Left forelimb (tissue), 1 donor: ENCODE measurements at places on chromosomes 11 and 22.

DNA sequence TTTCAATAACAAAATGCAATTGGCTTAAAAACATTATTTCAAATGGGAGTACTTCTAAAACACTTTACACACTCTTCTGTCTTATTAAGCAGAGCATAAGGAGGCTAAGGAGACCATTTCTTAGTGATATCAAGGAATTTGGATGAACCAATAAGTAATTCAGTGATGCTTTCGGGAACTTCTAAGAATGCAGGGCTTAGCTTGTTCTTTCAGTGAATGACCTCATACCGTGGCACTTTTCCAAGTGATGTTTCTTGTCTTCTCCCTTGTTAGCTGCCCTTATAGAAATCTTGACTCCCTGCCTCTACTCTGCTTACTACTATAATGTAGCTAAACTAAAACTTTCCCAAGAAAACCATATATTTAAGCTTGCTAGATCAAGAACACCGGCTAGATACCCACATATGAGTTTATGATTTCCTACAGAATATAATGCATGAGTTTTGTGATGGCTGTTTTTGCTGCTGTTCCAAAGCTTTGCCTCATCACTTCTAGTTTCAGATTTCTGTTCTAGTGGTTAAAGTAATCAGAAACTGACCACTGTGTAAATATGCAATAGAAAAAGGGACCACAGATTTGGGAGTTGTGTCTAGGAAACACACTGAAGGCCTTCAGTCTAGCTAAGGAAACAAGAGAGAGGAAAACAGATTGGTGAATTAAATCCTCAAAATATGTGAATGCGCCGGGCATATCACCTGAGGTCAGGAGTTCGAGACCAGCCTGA lies 37.5 kb upstream of the STK33 start:
- DNase-seq = no peak

DNA sequence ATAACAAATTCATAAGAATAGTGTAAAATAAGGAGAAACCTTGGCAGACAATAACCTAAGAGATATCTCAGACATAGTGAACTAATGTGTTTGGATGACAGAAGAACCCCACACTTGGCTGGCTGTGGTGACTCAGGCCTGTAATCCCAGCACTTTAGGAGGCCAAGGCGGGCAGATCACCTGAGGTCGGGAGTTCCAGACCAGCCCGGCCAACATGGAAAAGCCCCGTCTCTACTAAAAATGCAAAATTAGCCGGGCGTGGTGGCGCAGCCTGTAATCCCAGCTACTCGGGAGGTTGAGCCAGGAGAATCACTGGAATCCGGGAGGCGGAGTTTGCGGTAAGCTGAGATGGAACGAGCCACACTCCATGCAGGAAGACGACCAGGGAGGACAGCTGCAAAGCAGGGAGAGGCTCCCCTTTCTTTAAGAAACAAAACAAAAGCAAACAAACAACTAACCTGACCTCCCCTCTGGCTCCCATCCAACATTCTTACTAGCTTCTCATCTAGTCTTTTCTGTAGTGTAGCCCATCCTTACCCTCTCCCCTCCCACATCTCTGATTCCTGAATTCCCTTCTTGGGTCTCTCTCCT lies 84.2 kb downstream of the ZNF280B start:
- no peak for DNase-seq

- DNase-seq = no peak
Observed at GRCh38 chr22:46017166-46017565, 40.2 kb upstream of the WNT7B start.

- DNase-seq = no peak
Observed at GRCh38 chr11:113477321-113477720, 2.1 kb upstream of the DRD2 start.

- DNase-seq = no peak
Observed at GRCh38 chr22:24467340-24467739, 27.8 kb upstream of the UPB1 start.

- peak; percentile 34 for DNase-seq
Observed at GRCh38 chr22:30858976-30859713, 109.4 kb downstream of the MORC2 start.

- DNase-seq = peak; percentile 74
Observed at GRCh38 chr11:91790346-91791170, 434.1 kb upstream of the FAT3 start.

DNA sequence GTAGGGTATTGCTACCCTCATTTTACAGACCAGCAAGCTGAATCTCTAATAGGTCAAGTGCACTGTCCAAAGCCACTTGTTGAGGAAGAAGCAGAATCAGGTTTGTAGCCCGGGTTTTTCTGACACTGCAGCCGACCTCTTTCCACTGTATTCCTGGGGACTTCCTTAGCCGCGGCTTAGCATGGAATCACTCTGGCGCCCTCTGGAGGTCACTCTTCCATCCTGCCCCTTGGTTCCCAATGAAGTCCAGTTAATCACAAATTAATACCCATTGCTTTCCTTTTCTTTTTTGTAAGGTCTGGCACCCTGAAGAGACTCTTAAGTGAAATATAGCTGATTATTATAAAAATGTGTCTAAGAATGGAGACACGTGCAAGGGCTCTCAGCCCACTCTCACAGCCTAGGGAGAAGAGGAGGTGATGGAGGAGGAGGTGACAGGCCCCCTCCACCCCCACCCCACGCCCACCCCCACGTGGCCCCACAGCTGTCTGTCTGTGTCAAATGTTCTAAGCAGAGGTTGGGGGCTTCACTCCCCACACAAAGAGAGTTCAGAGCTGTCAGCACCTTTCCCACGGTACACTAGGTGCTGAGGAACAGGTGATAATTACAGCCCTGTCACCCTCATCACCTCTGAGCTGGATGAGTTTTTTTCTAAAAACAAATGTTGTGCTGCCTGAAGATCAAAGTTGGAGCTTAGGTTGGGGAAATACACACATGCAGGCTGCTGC lies 57.7 kb upstream of the DRD2 start:
- DNase-seq = peak; percentile 73

GRCh38 chr11:123188508-123189165 lies 6.4 kb downstream of the CLMP start:
- DNase-seq = peak; percentile 47

DNA sequence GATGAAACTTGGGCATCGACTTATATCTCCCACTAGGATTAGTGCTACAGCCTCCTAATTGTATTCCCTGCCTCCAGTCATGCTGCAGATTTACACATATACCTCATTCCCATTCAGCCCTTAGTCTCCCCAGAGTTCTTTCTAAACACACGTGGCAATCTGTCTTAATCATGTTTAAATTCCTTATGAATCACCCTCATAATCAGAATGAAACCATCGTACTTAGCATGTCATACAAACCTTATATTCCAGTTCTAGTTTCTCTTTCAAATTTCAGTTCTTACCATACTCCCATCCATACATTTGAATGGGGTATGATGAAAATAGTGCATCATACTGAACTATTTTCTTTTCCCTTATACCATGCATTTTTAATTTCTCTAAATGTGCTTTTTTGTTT lies 6.0 kb upstream of the OR10A2 start:
- no peak for DNase-seq

DNA sequence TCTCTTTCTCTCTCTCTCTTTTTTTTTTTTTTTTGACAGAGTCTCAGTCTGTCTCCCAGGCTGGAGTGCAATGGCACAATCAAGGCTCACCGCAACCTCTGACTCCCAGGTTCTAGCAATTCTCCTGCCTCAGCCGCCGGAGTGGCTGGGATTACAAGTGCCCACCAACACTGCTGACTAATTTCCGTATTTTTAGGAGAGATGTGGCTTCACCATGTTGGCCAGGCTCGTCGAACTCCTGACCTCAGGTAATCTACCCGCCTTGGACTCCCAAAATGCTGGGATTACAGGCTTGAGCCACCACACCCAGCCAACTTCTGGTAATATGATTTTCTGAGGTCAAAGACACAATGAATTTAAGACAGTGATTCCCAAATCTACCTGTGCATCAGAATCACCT lies 659.8 kb upstream of the CCDC90B start:
- no peak for DNase-seq

GRCh38 chr11:117547195-117547850 lies 219.7 kb downstream of the CEP164 start:
- DNase-seq = no peak
